ENCODE measurements at places on chromosomes 1 and 21.
A peak's percentile ranks its signal among the peaks of the same experiment; 100 is the strongest.

DNA sequence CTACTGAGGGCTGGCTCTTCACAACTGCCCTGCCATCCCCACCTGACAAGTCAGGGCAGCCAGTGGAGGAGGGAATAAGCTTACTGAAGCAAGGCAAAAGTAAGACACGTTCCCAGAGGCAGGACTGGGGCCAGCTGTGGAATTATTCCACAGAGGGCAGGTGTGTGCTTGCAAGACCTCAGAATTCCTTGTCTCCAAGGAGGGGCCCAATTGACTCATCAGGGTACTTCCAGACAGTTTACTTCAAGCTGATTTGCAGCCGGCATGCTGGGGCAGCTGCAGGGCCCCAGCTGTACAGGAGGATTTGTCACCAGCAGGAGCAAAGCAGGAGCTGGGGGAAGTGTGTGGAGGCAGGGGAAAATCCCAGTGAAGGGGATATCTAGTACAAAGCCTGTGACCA is 167.5 kb upstream of the CAMK1G start:
- no peak for DNase-seq

DNA sequence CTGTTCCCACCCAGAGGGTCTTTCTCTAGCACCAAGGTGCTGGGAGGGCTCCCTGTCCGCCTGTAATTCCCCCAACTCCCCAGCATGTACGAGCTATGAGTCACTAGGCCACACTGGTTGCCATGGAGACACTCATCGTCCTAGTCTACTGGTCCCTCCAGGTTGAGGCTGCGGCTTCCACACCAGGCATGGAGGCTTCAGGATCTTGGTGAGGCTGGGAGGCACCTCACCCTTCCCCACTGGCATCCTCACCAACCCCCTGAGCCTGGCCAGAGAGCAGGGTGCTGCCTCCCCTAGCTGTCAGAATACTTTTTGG is 75.6 kb upstream of the KAZN start:
- no peak for DNase-seq

DNA sequence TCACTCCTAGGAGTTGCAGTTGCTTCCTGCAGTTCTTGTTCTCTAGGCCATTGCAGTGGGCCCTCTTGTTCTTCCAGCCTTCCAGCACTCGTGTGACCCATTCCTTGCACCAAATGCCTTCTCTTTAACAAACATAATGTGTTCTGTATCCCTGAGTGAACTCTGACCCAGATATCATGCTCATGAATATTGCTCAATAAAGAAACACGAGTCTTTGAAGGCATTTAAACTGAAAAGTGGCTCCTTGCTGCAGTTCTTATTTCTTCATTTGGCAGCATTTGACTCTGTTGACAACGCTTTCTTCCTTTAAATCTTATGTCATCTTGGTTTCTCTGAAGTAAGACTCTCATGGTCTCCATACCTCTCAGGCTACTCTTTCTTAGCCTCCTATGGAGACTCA is 100.7 kb upstream of the PDE4B start:
- no peak for DNase-seq

DNA sequence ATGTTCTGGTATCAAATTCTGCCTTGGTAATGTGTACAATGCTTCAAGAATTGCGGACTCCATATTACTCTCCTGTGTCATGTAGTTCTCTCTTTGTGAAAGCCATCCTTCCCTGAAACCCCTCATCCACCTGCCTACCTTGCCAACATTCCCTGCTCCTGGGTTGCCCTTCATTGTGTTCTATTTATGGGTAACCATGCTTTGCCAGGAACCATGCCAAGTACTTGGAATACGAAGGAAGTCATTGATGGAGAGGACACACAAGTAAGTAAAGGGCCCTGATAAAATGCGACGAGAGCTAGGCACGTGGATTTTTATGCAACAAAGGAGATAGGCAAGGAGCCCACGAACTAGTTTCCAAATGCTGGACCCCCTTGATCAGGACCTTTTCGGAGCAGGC is 300.8 kb downstream of the DISC1 start:
- no peak for DNase-seq

GRCh38 chr21:32538147-32538792 is 47.1 kb downstream of the TCP10L start:
- DNase-seq, result peak; percentile 58

GRCh38 chr1:39940980-39941871 is 13.7 kb upstream of the MFSD2A start:
- DNase-seq, result no peak

DNA sequence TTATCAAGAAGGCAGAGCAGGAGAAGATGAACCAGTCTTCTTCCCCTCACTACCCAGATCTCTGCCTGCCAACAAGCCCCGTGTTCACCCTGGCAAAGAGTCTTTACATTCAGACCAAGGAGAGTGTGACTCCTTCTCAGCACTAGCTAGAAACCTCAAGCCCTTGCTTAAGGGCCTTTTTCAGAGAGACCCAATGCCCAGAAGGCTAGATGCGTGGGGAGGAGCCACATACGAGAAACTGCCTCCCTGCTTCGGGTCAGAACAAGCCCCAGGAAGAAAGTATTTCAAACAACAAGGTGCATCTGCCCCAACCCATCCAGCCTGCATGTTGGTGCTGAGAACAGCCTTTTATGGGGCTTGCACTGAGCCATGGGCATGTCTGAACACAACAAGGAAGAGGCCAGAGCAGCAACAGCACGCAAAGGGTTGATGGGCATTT is 152.7 kb upstream of the CAMK1G start:
- no peak for DNase-seq

DNA sequence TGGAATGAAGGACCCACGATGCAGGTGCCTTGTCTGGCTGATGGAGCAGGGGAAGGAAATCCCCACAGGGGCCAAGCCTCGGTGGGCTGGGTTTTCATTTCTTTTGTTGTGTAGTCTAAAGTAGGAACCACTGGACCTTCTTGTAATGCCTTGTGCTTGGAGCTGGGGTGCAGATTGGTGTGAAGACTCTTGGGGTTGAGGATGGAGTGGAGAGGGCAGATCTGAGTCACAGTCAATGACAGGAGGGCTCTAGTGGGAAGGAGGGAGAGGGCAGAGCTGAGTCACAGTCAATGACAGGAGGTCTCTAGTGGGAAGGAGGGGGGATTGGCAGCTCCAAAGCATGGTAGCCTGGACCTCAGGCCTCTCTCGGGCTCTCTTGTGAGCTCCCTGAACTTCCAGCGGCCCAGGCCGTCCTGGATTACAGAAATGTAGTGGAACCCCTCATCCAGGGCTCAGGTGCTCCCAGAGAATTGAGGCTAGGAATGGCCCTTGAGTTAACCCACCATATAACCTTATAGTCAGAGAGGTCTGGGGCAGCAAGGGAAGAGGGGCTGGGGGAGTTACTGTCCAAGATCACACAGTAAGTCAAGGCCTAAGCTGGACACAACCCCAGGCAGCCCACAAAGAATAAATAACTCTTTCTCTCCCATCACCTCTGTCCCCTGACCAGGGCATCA is 313.8 kb downstream of the MATN1 start:
- no peak for DNase-seq

- no peak for DNase-seq
Measured at GRCh38 chr1:74357756-74358155, 122.6 kb downstream of the TNNI3K start.

GRCh38 chr1:153509729-153510354 is 25.9 kb downstream of the S100A6 start:
- peak; percentile 73 for DNase-seq

DNA sequence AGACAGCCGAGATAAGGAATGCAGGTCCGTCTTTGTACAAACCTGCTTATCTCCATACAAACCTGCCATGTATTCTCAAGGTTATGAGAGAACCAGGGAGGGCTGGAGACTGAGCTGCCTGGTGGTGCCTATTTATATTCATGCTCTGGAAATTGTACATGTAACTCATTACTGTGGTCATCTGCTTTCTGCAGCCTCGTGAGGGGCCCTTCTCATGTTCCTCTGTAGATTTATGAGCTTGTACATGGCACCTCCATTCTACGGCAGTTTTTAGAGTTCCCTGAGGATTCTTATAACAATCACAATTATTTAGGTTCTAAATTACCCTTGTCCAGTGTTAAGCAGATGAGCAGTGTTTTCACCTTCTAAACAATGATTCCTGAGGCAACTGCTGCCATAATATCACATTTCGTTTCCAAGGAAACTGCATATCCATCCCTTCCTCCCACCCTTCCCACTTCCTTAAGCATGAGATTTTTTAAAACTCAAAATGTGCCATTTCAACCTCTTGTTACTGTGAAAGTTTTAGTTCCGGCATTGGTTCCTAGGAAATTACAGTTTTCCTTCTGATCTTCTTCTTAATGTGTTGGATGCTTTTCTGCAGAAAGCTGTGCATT is 112.1 kb downstream of the ST6GALNAC3 start:
- DNase-seq, result no peak

- no peak for DNase-seq
Measured at GRCh38 chr1:237181743-237182317, 139.8 kb downstream of the RYR2 start.

DNA sequence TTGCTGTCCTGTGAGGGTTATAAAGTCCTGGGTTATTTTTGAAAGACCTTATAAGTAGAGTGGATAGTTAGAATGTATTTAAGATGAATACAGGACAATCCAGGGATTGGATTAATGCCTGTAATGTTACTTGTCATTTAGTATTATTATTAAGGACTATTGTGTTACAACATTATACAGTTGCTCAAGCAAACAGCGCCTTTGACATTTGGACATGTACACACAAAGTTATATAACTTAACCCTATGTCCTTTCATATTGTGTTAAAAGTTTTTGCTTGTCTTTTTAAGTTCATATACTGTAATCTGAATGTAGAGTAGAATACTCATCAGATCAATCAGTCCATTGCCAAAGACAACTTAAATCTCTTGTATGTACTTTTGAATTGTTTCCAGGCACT is 2.0 kb downstream of the PRKAA2 start:
- DNase-seq, result no peak

DNA sequence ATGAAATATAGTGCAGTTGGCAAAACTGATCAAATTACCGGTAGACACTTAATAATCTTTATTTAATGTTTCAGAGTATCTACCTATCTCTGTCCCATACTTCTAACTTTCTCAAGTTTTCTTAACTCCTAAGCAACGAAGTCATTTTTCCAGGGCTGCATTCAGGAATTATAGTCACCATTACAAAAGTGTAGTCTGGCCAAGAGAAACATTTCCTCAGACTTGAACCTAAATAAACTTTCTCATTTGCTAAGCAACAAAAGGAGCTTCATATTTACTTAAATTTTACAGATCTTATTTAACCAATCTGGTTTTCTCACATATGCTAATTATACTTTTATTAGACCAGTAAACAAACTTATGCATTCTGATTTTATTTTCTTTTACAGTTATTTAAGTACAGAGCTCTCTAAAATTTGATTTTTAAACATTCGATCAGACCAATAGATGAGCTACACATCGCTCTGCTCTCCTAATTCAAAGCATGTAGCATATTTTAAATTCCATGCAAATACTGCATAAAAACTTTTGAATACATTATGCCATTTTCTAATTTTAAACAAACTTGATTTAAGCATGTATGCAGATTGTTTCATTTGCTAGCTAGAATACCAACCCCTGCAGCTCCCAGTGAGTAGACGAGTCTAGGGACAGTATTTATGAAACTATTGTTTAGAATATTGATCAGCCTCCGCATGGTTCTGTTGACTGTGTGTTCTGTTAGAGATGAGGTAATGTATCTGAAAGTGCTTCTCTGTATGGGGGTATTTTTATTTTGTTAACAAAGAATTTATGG is 201.4 kb downstream of the CHRM3 start:
- no peak for DNase-seq

- DNase-seq, result peak; percentile 66
Measured at GRCh38 chr1:235063068-235063765, 65.4 kb downstream of the TOMM20 start.

GRCh38 chr1:213201380-213202155 is 150.5 kb downstream of the RPS6KC1 start:
- DNase-seq, result no peak

GRCh38 chr1:149879556-149879955 is 19.8 kb upstream of the BOLA1 start:
- DNase-seq, result no peak

DNA sequence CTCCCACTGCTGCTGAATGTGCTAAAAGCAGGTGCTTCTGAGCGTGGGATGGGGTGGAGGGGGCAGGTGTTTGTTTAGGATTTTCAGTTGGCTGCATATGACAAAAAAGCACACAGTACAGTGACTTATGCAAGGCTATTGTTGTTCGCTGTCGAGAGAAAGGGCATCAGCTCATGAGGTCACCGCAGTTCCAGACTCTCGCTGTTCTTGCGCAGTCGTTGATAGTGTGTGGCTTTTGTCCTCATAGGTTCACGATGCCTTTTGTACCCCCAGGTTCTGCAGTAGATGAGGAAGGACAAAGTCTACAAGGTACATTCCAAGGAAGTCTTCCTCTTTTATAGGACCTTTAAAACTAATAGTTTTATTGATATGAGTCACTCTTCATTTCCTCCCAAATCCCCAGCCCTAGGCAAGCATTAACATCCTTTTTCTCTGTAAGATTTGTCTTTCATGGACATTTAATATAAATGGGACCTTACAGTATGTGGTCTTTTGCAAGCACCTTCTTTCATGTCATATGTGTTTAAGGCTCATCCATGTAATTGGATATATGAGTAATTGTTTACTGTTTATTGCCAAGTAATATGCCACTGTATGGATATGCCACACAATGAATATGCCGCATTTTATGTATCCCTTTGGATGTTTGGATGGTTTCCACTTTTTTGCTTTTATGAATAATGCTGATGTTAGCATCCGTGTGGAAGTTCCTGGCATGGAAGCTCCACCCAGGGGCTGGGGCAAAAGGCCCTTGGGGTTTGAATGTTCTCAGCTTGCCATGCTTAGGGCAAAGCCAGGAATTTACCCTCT is 14.5 kb upstream of the NLRP3 start:
- no peak for DNase-seq

DNA sequence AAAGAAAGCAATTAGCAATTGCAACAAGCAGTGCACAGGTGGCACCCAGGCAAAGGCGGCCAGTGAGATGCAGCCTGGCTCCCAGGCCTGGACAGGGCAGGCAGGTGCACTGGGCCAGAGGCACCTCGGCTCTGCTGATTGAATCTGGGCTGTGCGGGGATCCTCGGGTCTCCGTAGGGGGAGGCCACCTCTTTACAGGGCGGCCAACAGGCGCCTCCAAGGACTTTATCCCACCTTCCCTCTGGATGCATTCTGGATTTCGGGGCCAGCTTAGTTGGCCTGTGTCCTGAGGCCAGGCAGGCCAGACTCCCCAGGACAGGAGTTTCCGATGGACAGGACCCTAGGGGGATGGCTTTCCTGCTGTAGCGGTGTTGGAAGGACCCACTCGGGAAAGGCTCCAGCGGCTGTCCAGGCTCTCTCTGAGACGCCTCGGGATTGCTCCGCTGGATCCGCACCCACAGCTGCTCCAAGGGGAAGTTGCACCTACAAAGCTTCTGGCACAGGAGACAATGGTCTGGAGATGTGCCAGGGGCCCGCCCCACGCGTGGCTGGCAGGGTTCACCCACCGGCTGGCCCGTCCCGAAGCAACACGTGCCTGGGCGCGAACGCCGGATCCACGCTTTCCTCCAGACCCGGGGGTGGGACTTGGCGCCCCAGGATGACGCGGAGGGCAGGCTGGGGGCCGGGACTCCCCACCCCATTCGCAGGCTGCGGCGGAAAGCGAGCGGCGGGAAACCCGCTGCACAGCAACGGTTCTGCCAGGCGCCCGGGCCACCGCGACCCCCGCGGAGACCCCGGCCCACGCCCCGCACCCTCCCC is 810 bp downstream of the SLC19A1 start:
- peak; percentile 67 for DNase-seq
